ENCODE measurements at places on chromosomes 3 and 15. TPM values are rescaled to one million over a fixed set of nuclear protein-coding genes. Genes with fewer than 3 reads are reported as not detected.
A peak's percentile ranks its signal among the peaks of the same experiment; 100 is the strongest.

DNA sequence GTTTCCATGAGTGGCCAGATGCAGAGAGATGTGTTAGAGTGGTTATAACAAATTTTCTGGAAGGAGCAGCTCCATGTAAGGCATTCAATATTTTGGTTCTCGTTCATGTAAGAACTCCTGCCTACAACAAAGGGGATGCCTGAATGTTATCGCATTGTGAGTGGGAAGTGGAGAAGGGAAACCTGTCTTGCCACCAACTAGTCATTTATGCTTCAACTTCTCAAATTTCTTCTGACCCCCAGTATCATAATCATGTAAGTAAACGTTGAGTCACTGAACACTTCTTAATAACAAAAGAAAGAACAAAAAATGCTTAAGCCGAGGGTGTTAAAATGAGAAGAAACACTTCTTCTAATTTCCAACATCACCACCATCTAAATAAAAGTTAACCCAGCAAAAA lies 62.0 kb upstream of the MRPL3 start:
- peaks cover 25% of the 10 kb centered on the region for H3K4me1 ChIP-seq
- no peak overlapping the region for H3K4me3 ChIP-seq
- no peaks in the 10 kb centered on the region for H3K27me3 ChIP-seq
- no peak overlapping the region for H3K27ac ChIP-seq
- no peaks in the 10 kb centered on the region for H3K36me3 ChIP-seq
- DNase-seq: no peak

- H3K27me3 ChIP-seq: peaks cover 31% of the 10 kb centered on the region
- peaks cover 59% of the 10 kb centered on the region for H3K4me1 ChIP-seq
- peak overlapping the region; percentile 29 for H3K4me3 ChIP-seq
- H3K36me3 ChIP-seq: no peaks in the 10 kb centered on the region
- DNase-seq: peak; percentile 86
These were observed 256.5 kb downstream of the SHQ1 start for GRCh38 chr3:72591522-72592421.

DNA sequence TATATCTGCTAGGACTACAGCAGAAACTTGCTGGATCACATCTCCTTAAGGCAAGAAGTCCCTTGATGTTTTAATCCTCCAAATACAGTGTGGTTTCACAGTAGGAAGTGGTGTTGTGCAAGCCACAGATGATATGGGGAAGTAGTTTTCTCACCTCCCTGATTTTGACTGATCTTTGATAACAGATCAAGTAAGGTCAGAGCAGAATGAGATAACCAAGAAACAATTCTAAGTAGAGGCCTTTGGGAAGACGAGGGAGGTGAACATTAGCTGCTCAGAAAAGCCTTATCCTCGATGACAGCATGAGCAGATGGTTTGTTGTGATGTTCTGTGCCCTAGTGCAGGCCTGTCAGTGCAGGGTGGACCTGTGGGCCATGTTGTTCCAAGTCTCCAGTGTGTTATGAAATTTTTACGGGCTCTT lies 61.3 kb downstream of the RIOX2 start:
- no peak overlapping the region for H3K27ac ChIP-seq
- H3K27me3 ChIP-seq: no peaks in the 10 kb centered on the region
- no peak overlapping the region for H3K4me3 ChIP-seq
- H3K4me1 ChIP-seq: no peaks in the 10 kb centered on the region
- H3K36me3 ChIP-seq: no peaks in the 10 kb centered on the region

The GABRB3 gene
- 8.8 TPM for total RNA-seq

GRCh38 chr3:116474801-116475200 lies 29.5 kb upstream of the LSAMP start:
- DNase-seq: no peak
- H3K36me3 ChIP-seq: no peaks in the 10 kb centered on the region
- H3K27me3 ChIP-seq: no peaks in the 10 kb centered on the region
- H3K4me1 ChIP-seq: peaks cover 8% of the 10 kb centered on the region
- no peak overlapping the region for H3K4me3 ChIP-seq

The KNL1 gene
- 71.7 TPM for total RNA-seq

The PEX11A gene
- total RNA-seq: 4.5 TPM

- no peaks in the 10 kb centered on the region for H3K27me3 ChIP-seq
- DNase-seq: no peak
- no peak overlapping the region for H3K4me3 ChIP-seq
- peaks cover 8% of the 10 kb centered on the region for H3K4me1 ChIP-seq
- H3K36me3 ChIP-seq: no peaks in the 10 kb centered on the region
These were observed 607.4 kb downstream of the ROBO1 start for GRCh38 chr3:79160421-79160820.

Measured in neural progenitor cell (in vitro differentiated cells).